ENCODE measurements at places on chromosomes 2 and 18.

DNA sequence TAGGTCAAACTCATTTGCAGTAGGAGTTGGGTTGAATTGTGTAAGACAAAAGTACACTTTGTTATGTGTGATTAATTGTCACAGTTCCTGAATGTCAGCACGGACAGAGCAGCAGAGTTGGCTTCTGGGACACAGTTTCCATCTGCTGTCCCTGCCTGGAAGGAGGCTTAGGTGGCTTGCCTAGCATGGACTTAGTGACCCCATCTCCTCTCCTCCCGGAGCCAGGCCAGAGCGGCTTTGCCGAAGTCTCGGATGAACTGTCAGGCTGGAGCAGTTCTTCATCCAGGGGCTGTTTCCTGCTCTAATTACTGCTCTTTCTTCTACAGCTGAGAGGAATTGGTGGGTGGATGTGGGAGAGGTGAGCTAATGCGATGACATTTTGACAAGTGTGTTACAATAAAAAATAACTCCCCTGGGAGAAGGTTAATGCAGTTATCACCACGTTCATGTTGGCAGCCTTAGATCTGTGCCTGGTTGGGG, 102.0 kb downstream of the SH3RF3 start:
- DNase-seq: no peak

- DNase-seq: no peak
These were observed 1.1 kb upstream of the SNTG2 start for GRCh38 chr2:949384-950079.

- DNase-seq: no peak
These were observed 283.1 kb downstream of the TDRD15 start for GRCh38 chr2:21406911-21407310.

GRCh38 chr2:61291851-61292575, 130.0 kb downstream of the C2orf74 start:
- no peak for DNase-seq

GRCh38 chr2:112973156-112973555, 4.7 kb upstream of the IL36G start:
- DNase-seq: no peak

DNA sequence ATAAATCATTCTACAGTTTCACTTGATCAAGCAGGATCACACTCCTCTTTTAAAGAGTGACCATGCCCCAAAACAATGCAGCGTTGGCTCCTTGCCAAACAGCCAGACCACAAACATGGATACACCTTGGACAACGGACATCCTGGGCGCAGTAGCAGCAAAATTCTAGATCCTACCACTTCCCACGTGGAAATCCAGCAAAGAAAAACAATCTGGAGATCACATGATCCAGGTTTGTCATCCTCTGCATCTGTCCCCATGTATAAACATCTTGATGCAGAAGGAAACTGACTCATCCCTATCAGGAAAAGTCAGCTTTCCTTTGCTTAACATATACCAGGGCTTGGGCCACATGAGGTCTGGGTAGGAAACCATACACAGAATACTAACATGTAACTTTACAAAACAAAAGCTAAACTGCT, 53.1 kb downstream of the ZNF521 start:
- DNase-seq: no peak

DNA sequence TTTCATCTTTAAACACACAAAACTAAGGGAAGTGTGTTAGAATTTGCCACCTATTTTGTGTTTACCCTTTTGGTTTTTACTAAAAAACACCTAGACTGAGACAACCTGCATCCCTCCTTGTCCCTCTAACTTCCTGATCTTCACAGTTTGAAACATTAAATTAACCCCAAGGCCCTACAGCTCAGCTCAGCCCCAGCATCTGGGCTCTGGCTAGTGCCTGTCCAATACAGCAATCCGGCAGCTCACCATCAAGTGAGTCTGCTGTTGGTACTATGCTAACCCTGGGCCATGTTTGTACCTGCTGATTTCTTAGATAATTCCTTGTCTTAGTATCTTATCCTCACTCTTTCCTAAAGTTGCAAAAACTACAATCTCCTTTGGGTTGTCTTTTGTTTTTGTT, 162.4 kb downstream of the DSEL start:
- no peak for DNase-seq
